ENCODE measurements at places on chromosomes 2 and 18.

GRCh38 chr18:73728657-73729056 lies 419.0 kb downstream of the FBXO15 start:
- no peak for DNase-seq

DNA sequence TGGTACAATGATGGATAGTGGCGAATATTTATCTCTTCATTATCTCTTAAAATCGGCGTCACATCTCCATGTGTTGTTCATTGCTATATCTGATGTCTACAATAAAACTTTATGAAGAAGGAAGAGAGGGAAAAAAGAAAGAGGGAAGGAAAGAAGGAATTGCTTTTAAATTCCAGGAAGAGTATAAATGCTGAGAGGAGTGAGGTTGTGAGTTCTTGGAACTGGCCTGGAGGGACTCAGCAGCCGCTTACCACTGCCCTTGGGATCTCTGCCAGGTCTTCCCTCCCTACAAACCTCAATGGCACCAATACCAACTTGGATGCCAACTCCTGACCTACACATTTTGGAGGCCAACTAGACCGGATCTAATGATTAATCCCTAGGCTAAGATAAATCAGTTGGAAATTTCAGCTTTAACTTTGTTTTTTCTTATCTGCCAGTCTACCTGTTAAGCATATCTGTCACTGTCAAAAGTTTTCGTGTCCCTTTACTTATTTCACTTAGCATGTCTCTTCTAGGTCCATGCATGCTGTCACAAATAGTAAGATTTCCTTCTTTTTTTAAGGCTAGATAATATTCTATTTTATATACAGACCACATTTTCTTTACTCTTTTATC lies 9.8 kb downstream of the SCN9A start:
- DNase-seq: no peak

GRCh38 chr2:236781933-236782816 lies 212.6 kb downstream of the ACKR3 start:
- DNase-seq: no peak

GRCh38 chr2:46369783-46370182 lies 72.6 kb downstream of the EPAS1 start:
- DNase-seq: no peak

GRCh38 chr18:61149786-61150185 lies 183.4 kb upstream of the CDH20 start:
- no peak for DNase-seq

GRCh38 chr2:127986548-127987079 lies 41.2 kb downstream of the SAP130 start:
- no peak for DNase-seq

- DNase-seq: no peak
Observed at GRCh38 chr18:8117006-8117371, 492.2 kb upstream of the RAB12 start.

- DNase-seq: peak; percentile 74
Observed at GRCh38 chr2:219576505-219577388, 4.6 kb downstream of the INHA start.
